ENCODE measurements at places on chromosomes 16 and 17.

DNA sequence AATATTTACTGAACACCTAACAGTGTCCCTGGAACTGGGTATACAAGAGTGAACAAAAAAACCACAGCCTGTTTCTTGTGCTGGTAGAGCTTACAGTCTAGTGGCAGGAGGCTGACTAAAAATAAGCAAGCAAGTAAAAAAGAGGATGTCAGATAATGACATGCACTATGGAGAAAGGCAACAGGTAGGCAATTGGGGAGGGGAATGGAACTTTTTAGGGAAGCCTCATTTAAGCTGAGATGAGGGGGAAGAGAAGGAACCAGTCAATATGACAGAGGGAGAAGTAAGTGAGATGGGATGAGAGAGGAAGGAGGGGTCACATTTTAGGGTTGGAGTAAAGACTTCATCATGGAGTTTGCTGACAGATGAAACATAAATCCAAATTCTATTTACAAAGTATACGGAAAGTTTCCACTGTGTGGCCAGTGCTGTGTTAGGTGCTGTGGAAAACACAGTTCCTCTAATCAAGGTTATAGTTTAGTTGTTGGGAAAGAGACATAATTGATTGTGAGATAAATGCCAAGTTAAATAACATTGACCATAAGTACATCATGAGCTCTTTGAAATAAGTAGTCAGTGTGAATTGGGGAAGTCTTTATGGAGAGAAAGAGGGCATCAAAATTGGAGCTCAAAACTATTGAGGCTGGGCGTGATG, 251.4 kb downstream of the FTO start:
- no peak for DNase-seq

- DNase-seq: no peak
Observed at GRCh38 chr16:47979616-47980182, 176.1 kb downstream of the ABCC12 start.

- DNase-seq: peak; percentile 34
Observed at GRCh38 chr16:11796227-11797165, 562 bp downstream of the ZC3H7A start.

DNA sequence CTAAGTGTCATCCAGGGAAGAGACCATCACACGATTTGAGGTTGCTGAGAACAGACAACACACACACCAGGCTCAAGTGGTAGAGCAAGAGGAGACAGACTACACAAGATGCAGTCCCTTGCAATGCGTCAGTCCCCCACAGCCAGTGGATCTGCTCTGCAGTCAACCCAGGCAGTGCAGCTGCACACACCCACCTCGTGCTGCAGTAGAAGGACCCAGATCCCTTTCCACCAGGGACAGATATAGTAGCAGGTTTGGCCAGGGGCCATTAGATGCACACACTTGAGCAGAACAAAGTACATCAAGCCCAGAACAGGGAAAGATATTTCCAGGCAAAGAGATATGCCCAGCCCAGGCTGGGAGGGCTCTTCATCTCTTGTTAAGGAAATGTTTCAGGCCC, 112.9 kb downstream of the GRIN2A start:
- DNase-seq: no peak

DNA sequence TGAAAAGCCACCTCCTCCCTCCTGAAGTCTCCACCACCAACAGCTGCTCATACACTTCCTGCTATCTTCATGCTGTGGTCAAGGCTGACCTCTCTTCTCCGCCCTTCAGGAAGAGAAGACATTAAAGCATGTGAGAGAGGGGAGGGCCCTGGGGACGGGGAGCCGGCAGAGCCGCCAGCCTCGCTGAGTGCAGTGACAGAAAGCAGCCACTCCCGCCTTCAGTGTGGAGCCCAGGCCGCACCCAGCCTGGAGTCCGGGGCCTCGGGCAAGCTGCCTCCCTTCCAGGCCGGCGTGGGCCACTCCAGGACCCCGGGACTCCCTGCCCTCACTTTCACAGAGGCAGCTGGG, 94.7 kb upstream of the TNRC6C start:
- DNase-seq: no peak
